NCI-H1092 (cell line): ENCODE measurements at places on chromosomes 3 and 15.

DNA sequence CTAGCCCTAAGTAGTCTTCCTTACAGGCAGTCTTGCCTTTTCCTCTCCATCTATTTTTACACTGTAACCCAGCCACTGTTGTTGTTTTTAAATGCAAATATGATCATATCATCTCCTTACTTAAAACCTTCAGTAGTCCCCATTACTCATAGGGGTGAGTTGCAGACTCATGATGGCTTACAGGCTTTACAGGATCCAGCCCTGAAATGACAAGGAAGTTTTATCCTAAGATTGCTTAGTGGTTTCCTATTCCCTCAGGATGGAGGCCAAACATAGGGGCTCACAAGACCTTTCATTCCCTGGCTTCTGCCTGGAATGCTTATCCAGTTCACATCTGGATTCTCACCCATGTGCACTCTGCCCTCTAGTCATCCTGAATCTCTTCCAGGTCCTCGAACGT lies 27.7 kb upstream of the PCOLCE2 start:
- no peak for DNase-seq

DNA sequence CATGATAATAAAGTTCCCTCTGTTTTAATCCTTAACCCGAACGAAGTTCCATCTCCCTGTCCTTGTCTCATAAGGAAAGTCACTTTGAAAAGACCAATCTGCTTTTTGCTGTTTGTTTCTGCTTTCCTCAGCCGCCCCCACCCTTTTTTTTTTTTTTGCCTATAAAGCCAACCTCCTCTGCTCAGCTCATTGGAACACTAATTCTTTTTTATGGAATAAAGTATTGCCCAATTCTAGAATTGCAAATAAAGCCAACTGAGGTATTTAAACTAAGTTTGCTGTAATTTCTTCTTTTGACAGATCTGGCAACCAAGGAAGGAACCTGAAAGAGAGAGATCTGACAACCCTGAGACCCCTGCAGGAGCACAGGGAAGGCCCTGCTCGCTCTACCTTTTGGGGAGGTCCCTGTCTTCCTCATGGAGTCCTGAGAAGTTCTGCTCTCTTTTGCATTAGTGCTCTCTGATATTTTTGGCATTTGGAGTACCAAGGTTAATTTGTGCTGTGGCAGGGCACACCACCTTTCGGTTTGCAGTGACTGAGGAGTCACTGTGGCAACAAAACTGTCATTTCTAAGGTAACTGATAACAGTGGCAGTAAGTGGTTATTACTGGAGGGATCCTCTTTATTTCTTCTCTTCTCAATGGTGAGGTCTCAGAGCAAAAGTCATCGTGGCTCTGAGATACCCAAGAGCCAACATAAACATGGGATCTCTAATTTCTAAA lies 35.2 kb upstream of the TRPM1 start:
- DNase-seq, result no peak

DNA sequence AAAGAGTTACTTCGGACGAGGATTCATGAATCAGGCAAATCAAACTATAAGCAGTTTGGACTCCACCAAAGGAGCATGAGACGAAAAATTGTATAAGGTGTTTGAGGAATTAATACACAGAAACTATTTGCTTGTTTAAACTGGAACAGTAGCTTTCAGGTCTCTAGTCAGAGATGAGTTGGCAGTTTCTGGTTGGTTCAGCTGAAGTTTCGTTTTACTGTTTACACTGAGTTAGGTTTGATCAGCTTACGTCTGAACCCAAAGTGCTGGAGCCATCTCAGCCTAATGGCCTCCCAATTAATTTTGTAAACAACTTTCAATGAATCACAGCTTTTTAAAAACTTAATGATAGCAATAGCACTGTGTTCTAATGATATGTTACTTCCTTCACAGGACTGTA lies 703.7 kb downstream of the NLGN1 start:
- DNase-seq, result no peak

DNA sequence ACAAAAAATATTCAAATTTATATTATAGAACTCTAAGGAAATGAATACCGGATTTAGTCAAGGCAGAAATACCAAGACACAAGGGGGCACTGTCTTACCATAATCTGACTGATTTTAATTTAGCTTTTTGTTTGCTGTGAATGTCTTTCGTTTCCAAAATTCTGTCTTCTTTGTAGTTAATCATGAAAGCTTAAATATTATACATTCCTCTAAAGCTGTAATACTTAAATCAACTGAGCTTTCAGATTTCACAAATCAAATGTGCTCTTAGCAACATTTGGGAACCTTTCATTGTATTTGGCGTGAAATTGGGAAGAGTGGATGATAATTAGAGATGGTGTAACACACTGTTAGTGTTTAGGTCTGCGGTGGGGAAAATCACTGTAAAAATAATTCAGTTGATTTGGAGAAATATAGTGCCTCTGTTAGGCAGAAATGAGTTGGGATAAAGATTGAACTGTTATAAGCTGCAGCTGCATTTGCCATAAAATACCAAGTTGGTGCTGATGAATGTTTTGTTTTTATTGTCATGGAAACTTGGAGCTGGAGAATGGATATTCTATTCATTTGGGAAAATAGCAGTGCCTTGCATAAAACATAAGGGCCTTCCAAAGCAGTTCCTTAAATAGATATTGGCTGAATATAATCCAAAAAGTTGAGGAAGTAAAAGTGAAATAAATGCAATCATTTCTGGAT lies 228.2 kb downstream of the TCF12 start:
- peak; percentile 28 for DNase-seq

GRCh38 chr3:128488636-128488990 lies 4.4 kb downstream of the GATA2 start:
- no peak for DNase-seq

DNA sequence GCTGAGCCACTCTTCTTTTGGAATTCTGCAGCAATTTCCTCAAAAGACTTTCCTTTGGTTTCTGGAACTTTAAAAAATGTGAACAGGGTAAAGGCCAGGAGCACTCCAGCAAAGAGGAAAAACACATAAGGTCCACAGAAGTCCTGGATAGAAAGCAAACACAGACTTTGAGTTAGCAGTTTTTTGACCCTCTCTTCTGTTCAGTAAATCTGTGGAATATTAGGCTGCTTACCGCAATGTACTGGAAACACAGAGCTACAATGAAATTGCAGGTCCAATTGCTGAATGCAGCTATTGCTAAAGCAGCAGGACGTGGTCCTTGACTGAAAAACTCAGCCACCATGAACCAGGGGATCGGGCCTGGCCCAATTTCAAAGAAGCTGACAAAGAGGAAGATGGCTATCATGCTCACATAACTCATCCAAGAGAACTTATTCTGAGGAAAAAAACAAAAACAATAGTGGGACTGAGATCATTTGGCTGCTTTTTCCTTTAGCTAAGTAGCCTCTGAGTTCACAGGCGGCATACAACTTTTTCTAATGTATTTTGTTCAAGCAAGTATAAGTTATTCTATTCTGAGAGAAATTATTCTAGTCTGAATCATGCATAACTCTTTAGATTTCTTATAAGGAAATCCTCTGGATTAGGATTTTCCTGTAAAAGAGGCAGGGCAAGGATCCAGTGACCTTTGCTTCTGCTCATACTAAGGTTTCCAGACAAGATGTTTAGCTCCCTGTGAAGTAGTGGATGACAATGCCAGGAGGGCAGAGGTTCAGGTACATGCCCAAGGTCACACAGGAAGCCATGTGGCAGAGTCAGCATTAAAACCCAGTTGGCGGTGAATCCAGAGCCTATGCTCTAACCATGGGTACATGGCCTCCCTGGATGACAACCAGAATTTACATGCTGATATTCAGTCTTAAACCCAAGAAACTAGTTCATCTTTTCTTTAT lies 28.3 kb downstream of the SLC2A2 start:
- DNase-seq, result no peak

- no peak for DNase-seq
Measured at GRCh38 chr3:13345772-13346171, 74.3 kb downstream of the NUP210 start.

DNA sequence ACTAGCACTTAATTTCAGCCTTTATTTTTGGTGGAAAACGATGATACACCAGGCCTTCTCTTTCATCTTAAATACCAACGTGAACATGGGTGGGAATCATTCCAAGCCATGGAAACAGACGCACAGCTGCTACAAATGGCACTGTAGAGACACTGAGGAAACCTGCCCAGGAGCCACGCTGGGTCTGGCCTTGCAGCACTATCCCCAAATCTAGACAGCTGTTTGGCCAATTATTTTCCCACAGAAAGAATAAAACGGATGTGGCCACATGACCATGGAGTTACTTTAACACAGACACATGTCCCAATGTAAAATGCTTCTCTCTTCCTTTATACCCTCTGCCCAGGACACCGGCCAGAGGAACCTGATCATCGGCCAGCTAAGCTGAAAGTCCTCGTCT lies 83.6 kb upstream of the OCA2 start:
- DNase-seq, result no peak

- peak; percentile 82 for DNase-seq
Measured at GRCh38 chr15:32641517-32642059, at the start of gene SCG5. Gene SCG5 (plus strand): TSS chr15:32641710. CDS start chr15:32643593, 1,883 bp downstream.

- DNase-seq, result no peak
Measured at GRCh38 chr15:43186003-43186353, 775 bp downstream of the CCNDBP1 start.

- peak; percentile 66 for DNase-seq
Measured at GRCh38 chr3:185253645-185254410, at the start of gene EHHADH. Gene EHHADH (minus strand): TSS chr3:185254049. CDS start chr3:185254022, 27 bp downstream.

DNA sequence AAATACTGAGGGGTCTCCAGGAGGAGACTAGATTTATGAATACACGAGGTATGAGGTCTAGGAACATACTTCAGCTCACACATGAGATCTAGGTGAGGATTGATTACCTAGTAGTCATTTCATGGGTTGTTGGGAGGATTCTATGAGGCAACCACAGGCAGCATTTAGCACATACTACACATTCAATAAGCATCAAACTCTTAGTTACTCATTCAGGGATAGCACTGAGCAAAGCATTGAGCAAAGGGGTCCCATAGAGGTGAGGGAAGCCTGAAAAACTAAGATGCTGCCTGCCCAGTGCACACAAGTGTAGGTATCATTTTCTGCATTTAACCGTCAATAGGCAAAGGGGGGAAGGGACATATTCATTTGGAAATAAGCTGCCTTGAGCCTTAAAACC lies 4.5 kb downstream of the CCR5 start:
- no peak for DNase-seq

- no peak for DNase-seq
Measured at GRCh38 chr15:51830276-51830806, 888 bp downstream of the TMOD3 start.

DNA sequence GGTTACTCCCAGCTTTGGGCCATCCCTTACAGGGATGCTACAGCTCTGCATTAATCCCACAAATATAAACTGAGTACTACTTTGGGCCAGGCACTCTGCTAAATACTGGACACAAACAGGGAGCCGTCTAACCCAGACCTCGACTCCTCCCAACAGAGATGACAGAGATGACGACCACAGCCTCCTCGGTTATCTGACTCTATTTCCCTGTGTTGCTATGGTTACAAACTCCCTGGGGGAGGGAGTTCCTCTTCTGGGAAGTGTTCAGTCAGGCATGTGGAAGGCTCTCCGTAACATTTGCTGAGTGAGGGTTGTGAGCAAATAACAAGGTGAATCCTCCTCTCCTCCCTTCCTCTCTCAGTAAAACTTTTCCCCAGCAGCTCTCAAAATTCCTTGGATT lies 6.7 kb upstream of the CMTM7 start:
- no peak for DNase-seq

DNA sequence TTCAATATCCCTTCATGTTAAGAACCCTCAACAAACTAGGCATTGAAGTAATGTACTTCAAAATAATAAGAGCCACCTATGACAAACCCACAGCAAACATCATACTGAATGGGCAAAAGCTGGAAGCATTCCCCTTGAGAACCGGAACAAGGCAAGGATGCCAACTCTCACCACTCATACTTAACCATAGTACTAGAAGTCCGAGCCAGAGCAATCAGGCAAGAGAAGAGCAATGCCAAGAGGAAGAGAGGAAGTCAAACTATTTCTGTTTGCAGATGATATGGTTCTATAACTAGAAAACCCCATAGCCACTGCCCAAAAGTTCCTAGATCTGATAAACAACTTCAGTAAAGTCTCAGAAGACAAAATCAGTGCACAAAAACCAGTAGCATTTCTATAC lies 161.9 kb downstream of the UBE2E2 start:
- no peak for DNase-seq

GRCh38 chr3:170801597-170801996 lies 68.4 kb downstream of the RPL22L1 start:
- DNase-seq, result no peak

GRCh38 chr3:59540241-59540640 lies 490.4 kb upstream of the CFAP20DC start:
- no peak for DNase-seq

GRCh38 chr15:73078722-73079121 lies 26.5 kb downstream of the NEO1 start:
- no peak for DNase-seq

- peak; percentile 2 for DNase-seq
Measured at GRCh38 chr3:47578691-47579632, at the start of gene CSPG5. Gene CSPG5 (minus strand): TSS chr3:47578865. CDS start chr3:47578693, 172 bp downstream.

DNA sequence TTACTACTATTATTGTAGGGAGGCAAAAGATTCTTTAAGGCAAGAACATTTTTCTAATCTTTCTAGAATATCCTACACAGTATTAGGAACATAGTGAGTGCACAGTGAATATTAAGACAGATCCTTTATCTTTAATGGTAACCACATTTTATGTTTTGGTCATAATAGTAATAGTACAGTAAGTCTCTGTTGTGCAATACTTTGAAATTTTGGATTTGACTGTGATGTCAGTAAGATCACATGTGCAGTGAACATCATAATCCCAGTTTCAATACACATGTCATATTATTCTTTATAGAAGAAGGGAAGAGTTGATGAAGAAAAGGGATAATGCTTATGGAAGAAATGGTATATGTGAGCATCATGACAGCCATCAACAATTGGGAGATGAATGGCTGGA lies 10.7 kb downstream of the STT3B start:
- DNase-seq, result no peak

- peak; percentile 21 for DNase-seq
Measured at GRCh38 chr15:76330080-76330680, 6.4 kb upstream of the ISL2 start.

GRCh38 chr3:52367891-52368880 lies 52.1 kb downstream of the DNAH1 start:
- no peak for DNase-seq

DNA sequence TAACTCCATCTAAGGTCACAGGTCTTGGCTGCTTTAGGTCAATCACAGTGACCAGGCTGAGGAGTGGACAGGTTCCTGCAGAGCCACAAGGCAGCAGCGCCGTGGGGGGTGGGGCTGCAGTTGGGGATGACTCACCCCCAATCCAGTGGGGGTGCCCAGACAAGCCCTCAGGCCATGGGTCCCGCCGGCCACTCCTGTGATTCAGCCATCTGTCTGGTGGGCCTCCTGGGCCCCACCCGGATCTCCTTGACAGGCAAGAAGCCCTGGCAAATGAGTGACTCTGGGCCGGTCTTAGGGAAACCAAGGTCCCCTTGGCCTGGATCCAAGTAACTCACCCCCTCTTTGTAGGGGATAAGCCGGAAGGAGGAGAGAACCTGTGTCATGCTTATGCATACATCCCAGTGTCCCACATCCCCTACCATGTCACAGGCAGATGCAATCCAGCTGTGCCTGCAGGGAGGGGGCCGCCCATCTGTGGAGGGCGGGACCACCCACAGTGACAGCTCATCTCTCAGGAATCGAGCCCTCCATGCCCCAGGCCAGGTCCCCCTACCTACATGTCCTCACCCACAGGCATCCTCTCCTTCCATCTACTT lies 495 bp upstream of the COL7A1 start:
- DNase-seq, result no peak

GRCh38 chr3:90145094-90145860 lies 1037.9 kb downstream of the EPHA3 start:
- no peak for DNase-seq
